ENCODE measurements at places on chromosomes 12 and 14.
A peak's percentile ranks its signal among the peaks of the same experiment; 100 is the strongest.

DNA sequence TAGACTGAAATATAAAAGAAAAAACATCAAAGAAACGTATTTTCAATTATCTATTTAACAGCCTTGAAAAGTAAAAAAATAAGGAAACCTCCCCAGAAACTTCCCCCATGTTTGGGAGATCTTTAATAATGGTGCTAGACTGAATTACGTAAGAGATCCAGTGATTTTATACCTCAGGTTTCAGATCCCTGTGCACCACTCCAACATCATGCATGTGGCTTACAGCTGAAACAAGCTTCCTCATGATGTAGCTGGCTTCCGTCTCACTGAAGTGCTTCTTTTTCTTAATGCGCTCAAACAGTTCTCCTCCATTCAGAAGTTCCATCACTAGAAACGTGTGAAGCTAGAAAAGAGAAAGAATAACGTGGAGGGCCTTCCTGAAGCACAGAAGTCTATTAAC lies 78.0 kb upstream of the TTC7B start:
- DNase-seq, result no peak

GRCh38 chr14:72685456-72685855 lies 208.4 kb downstream of the DPF3 start:
- no peak for DNase-seq

- DNase-seq, result no peak
These were observed 54.8 kb upstream of the DYRK2 start for GRCh38 chr12:67593461-67594330.

DNA sequence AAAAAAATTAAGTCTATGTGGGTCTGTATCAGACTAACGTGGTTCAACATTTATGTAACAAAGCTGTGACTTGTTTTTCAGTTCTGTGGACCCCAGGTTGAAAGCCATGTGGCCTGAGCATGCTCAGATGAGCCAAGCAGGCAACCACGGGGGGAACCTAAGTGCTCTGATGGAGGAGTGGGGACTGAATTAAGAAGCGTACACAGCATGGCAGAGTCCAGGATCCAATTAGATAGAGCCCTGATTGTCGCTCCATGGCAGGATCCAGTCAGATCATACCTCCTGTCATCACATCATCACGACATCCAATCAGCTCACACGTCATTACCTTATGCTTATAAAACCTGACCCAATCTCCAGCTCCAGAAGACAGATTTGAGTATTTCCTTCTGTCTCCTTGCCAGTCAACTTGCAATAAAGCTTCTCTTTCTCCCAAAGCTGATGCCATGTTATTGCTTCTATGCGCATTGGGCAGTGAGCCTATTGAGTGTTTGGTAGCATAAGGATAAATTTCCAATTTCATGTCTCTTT lies 1013.1 kb upstream of the TMEM132C start:
- no peak for DNase-seq

DNA sequence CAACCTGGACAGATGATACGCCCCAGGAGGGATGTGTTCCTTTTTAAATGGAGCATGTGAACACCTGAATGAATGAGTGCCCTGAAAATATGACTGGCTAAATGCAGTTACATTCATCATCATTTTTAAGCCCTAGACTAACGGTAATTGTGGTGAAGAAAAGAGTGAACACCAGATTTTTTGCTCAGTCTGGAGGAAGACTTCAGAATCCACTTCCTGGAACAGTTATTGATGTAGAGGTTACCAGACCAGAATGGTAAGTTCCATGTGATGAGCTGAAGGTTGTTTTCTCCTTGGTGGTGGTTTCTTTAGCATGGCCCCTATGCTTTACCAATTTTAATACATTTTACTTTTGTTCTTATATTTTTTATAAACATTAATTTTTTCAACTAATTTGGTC lies 29.3 kb downstream of the PIWIL1 start:
- DNase-seq, result no peak

- peak; percentile 53 for DNase-seq
These were observed 15.8 kb upstream of the TMEM30B start for GRCh38 chr14:61296719-61297502.

DNA sequence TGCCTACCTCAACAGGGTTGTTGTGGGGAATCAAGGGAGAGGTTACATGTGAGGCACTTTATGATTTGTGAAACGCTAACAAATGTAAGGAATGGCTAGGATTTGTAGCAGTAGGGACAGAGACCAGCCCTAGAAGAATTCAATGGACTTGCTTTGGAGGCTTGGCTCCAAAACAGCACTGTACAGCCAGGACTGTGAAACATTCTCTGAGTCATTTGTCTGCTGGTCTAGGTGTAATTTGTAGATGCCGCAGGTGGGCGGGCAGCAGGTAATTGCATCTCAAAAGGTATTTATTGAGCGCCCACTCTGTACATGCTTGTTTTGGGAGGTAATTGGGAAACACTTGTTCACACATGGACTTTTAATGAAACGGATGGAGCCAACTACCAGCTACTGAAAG lies 11.4 kb downstream of the SLC7A8 start:
- DNase-seq, result no peak

DNA sequence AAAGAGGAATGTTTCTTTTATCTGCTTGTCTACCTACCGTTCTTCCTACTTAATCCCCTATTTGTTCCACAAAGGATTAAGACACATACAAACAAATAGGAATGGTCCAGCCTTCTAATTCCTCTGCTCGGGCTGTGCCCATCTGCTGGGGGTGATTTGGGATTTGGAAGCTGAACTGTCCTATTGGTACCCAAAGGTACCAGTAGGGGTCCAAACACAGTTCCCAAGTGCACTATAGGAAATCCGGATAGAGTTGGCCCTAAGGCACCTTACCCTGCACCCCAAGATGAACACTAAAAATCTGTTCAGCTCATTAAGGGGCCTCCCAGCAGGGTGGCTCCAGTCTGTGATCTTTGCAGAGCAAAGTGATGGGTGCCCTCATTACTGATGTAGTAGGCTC lies 566.9 kb downstream of the NRXN3 start:
- no peak for DNase-seq

DNA sequence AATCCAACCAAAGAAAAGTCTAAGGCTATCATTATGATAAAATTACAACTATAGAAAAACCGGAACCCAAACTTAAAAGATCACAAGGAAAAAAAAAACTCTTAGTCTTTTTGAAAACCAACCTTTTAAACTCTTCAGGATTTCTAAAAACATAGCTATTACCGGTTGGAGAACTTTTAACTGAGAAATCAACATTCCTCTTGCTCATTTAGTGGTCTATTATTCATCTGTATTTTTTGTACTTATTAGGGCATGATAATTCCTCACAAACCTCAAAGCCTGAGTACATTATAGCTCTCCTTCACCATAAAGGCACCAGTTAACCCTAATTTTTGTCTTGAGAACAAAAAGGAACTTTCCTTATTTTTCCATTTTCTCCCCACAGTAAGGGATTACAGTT lies 10.4 kb downstream of the LUM start:
- no peak for DNase-seq

DNA sequence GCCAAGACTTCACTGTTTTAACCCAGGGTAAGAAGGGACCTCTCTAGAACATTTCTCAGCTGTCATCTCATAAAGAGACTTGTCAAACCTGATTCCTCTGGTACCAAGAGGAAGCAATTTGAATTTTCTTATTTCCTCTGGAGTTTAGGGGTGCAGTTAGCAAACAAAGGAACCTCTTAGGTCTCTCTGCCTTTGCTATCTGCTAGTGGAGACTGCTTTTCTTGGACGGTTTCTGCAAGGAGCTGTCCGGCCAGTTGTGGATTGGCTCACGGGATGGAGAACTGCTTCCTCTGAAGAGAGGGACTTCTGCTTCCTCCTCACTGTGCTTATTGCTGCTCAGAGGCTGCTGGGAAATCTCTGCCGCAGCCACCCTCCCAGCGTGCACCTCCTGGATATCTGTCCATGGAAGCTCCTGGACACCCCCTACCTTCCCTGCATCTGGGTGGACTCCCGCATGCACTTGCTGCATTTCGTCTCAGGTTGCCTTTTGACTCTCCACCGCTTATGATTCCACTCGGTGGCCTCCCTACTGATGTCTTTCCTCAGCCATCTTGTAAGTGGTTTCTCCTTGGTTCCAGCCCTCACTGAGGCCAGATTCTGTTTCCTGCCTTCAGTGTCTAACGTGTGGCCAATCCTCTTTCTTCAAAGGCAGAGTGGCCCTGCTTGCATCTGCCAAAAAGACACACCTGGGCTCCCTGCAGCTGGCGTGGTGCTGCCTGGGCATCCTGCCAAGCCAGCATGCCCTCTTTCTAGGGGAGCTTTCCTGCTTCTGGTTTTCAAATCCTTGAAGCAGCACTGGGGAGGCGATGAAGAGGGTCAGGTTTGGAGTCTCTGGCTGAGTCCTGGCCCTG lies 187.3 kb downstream of the CHST11 start:
- DNase-seq, result peak; percentile 86

- peak; percentile 89 for DNase-seq
These were observed 58.0 kb downstream of the LGMN start for GRCh38 chr14:92690171-92691011.

GRCh38 chr14:105844047-105844630 lies 317.8 kb downstream of the TMEM121 start:
- DNase-seq, result no peak

DNA sequence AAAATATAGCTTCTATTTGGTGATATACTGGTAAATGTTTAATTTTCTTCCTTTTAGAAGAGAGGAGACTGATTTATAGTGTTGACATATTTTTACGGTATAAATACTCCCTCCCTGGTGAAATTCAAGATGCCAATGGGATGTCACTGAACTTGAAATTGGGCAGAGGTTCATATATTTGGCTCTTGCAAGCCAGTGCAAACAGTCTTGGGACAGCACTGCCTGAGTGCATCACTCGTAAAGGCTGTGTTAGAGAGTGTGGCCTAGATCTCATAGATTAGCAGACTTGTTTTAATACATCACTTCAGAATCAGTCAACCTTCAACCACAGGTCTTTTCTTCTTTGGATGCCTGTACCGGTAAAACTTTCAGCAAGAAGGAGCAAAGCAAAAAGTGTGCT lies 681.0 kb downstream of the NRXN3 start:
- no peak for DNase-seq

GRCh38 chr12:49346659-49347310 lies at the start of gene DNAJC22:
TSS of gene DNAJC22 (plus strand) at chr12:49346888. CDS start at chr12:49348873, 1,985 bp downstream.
- peak; percentile 44 for DNase-seq

DNA sequence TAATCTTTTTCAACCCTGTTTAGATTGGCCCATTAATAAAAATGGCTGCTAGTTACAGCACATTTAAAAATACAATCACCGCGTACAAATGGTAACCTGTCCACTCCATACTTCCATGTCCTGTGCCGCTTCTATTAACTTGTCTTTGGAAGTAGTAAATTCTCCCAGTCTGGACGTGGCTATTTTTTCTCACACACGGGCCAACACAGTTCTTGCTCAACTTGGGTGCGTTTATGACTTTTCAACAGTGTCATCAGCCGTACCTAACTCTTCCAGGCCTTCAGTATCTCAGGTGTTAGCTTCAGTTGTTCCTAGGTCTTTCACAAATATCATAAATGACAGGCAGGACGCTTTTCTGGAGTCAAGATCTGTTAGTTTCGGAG lies 475 bp upstream of the PCNX1 start:
- no peak for DNase-seq

GRCh38 chr12:3636328-3636727 lies 116.6 kb downstream of the CRACR2A start:
- DNase-seq, result no peak

GRCh38 chr14:67199016-67199415 lies 9.8 kb downstream of the GARIN2 start:
- no peak for DNase-seq

DNA sequence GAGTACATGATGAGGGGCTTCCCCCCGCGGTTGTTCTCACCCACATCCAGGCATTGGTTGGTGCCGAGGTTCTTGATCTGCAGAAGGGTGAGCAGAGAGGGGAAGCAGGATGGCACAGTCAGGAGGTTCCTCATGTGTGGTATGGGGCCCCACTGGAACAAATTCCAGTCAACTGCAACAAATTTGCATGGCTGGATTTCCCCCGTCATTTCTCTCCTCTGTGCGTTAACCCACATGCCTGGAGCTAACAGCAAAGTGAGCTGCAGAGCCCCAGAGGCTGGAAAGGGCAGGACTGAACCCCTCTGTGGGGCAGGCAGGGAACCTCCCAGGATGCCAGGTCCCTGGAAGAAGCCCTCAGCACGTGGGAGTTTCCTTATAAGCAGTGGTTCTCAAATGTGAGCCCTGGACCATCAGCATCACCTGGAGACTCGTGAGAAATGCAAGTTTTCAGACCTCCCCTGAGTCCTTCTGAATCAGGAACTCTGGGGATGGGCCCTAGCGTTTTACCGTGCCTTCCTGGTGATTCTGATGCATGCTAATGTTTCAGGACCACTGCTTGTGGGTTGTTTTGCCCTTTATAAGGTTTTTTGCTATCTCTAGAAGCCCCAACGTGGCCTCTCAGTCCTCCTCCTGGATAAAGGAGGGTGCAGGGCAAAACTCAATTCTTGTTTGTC lies 11.0 kb upstream of the CELA1 start:
- DNase-seq, result no peak

DNA sequence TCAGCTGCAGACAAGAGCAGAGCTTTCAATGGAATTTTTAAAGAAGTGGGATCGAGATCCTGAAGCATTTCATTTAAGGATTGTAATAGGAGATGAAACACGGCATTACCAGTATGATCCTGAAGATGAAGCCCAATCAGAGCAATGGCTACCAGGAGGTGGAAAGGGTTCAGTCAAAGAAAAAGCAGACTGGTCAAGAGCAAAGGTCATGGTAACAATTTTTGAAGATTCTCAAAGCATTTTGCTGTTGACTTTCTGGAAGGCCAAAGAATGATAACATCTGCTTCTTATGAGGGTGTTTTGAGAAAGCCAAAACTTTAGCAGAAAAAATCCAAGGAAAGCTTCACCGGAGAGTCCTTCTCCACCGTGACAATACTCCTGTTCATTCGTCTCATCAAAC lies 204.3 kb upstream of the EEA1 start:
- no peak for DNase-seq

DNA sequence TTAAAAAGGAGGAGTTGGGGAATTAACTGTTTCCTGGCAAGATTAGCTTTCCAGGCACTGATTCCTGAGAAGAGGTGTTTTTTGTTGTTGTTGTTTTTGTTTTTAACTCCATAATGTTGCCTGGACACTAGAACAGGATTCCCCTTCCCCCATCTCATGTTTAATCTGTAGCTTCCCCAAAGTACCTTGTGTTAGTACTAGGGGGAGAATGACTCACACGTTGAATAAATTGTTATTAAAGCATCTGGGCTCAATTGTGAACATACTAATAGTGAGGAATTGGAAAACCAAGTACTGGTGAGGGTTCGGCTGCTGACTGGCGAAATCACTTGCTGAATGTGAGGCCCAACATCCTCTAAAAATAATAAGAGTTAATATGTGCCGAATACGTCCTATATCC lies 1.3 kb upstream of the GNG2 start:
- no peak for DNase-seq

DNA sequence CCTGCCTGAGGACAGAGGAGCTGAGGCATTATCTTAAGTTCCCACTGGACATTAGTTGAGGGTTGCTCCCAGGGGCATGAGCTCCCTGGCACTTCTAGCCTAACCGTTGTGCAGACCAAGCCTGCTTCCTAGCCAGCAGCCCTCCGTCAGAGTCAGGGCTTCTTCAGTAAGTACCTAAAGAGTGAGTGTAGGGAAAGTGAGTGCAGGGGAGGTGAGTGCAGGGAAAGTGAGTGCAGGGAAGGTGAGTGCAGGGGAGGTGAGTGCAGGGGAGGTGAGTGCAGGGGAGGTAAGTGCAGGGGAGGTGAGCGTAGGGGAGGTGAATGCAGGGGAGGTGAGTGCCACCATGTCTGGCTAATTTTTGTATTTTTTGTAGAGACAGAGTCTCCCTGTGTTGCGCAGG lies 190.5 kb downstream of the ESRRB start:
- DNase-seq, result no peak
